Fibroblast of skin of right biceps (primary cell): ENCODE measurements at places on chromosomes 7 and 10.
A peak's percentile ranks its signal among the peaks of the same experiment; 100 is the strongest.

DNA sequence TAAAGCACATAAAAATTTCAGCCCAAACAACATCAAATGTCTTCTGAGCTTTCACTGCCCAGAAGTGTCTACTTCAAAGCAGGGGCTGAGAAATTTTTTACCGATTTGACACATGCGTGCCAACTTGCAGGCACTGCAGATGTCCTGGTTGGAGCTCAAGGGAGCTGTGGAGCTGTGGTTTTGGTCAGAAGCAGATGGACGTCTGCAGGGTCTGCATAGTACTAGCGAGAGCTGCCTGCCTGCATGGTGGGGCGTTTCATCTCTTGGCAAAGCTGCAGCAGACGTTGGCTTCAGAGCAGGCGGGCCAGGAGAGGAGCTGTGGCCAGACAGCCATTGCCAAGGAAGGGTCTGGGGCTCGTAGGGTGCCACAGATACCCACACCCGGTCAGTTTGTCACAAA is 296.7 kb downstream of the GLRX3 start:
- DNase-seq = no peak

- DNase-seq = no peak
These were observed 49.6 kb upstream of the PSMG3 start for GRCh38 chr7:1619152-1620079.

DNA sequence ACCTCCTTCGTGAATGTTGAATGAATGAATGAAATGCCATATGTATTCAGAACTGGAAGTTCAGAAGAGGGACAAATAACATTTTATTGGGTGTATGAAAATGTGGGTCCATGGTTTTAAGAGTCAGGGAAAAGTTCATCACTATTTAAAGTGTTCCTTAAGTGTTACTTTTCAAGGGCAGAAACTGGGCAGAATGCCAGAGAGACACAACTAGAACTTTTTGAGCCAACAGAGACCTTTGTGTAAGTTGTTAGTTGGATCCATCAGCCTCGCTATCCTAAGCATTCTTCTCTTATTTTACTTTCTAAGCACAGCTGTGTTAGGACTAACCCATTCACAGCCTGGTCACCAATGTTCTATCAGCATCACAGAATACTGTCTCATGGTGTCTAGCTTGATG is 13.6 kb upstream of the TAF3 start:
- DNase-seq = no peak

GRCh38 chr10:60762554-60762953 is 15.7 kb upstream of the CDK1 start:
- no peak for DNase-seq

DNA sequence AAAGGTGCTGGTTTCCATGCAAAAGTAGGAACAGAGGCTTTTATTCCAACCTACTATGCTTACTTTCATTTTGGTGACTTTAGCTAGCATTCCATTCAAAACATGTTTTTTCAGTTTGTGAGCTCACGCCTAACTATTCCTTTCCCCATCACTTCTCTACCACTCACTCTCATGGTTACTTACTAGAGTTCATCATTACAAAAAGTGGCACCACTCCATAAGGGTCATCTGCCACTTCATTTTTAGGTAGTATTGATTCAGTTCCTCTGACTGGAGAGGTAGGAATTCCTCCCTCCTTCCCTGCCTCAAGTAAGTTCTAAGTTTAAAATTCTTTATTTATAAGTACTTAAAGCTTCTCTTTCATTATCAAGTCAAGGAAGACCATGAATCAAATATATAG is 543.1 kb downstream of the HTR7 start:
- peak; percentile 23 for DNase-seq

DNA sequence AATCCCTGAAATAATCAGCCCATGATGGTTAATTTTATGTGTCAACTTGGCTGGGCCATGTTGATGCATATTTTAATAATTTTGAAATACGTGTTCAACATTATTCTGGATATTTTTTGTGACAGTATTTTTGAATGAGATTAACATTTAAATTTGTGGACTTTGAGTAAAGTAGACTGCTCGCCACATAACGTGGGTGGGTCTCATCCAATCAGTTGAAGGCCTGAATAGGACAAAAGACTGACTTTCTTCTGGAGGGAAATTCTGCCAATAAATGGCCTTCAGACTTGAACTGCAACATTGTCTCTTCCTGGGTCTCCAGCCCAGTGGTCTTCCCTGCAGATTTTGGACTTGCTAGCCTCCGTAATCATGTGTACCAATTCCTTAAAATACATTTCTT is 53.6 kb upstream of the BICC1 start:
- no peak for DNase-seq

- peak; percentile 66 for DNase-seq
These were observed 59.2 kb upstream of the OIT3 start for GRCh38 chr10:72834183-72834825.

DNA sequence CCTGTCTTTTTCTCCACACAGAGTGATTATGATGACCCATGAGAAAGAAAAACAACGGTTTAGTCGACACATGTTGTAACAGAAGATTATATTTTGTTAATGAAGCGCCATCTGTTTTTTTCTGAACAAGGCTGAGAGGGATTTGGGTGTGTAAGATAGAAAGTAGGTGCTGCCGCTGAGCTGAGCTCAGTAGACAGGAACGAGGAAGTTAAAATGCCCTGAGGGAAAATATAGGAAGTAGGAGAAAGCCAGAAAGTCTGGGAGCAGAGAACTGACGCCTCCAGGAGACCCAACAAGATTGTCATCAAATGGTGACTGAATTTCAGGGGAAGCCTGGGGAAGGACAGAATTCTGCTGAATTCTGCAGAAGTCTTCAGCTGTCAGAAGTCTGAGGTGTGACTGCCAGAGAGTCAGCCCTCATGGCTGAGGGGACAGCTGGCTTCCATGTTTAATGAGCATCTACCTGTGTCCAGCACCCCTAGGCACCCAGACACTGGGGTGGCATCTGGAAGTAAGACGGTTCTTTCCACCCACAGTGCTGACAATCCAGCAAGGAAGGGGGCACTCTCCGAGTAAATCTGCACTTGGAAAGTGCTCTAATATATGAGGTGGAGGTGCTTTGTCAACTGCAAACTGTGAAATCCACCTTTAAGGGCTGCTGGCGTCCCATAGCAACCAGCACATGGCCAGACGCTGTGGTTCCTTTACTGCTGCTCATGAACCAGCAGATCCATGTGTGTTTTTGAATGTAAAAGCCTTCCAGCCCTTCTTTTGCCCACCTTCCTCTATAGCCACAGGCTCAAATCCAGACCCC is 12.5 kb upstream of the TSPAN15 start:
- peak; percentile 44 for DNase-seq

GRCh38 chr10:119029613-119030420 is at the start of gene NANOS1:
Gene NANOS1 (plus strand): TSS chr10:119029714. CDS start chr10:119029802, 88 bp downstream.
- DNase-seq = peak; percentile 12

DNA sequence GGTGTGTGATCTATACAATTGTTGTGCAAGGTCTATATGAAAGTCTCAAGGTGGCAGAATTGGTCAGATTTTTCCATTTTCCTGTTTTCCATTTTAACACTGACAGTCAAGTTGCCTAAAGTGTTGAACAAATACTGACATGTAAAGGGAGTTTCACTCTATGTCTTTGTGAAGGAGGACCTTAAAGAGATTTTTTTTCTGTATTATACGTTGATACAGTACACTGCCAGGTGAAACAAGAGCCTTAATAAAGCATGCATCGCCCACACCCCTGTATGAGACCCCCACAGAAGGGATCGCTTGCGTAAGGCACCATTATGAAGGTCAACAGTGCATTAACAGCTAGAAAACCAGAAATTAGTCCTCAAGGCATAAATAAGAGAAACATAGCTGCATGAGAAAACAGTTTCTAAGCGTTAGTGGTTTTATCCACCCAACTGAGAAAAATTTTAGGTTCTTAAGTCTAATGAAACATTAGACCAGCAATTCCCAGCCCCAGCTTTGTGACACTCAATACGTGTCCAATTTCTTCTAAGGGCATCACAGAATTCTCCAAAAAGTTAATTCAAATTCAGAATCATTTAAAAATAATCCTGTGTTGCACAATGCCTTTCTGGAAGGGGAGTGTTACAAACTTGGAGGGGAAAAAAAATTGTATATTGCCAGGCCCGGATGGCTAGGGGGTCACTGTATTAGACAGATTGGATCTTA is 6.9 kb downstream of the KLF6 start:
- peak; percentile 10 for DNase-seq

- no peak for DNase-seq
These were observed 35.2 kb downstream of the SEMA3A start for GRCh38 chr7:84159435-84159834.

GRCh38 chr7:42059275-42059674 is 177.7 kb downstream of the GLI3 start:
- no peak for DNase-seq

DNA sequence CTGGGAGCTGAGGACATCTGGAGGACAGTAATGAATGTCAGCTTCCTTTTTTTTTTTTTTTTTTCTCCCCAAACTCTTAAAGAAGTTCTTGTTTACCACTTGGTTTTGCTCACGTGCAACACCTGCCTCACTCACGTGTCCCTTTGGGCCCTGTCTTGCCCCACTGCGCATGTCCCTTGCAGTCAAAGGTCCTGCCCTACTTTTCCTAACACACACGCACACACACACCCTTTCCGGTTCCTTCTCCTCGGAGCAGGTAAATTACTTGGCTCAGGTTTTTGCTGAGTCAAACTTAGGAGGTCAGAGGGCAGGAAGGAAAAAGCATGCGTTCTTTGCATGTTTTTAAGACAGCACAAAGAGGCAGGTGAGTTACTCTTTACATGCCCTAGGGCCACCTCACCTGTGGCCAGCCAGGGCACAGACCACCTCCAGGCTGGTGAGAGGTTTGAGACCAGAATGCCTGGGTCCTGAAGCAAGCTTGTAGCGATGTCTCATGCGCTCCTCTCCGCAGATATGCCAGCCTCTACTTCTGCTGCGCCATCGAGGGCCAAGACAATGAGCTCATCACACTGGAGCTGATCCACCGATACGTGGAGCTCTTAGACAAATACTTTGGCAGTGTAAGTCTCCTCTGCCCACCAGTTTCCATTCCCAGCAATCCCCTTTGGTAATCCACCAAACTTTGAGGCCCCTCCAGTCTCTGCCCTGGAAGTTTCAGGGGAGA is 2.8 kb downstream of the AP1S1 start:
- DNase-seq = no peak

DNA sequence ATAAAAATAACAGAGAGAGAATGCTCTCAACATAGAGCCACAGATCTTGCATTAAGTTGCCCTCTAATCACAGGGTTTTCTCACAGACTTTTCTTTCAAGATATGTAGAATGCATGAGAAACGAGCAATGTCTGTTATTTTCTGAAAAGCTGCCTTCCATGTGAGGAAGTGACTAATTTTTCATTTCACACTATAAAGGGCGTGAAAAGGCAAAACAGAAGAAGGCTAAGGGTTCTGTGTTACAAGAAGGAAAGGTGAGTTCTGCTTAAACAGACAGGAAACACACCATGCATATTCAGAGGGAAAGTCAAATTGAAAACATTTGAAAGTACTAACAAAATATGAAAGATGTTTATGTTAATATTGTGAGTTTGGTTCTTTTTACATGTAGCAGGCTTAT is 189.2 kb downstream of the SEMA3D start:
- no peak for DNase-seq

- DNase-seq = no peak
These were observed 219.8 kb upstream of the SMIM30 start for GRCh38 chr7:113338071-113338696.

DNA sequence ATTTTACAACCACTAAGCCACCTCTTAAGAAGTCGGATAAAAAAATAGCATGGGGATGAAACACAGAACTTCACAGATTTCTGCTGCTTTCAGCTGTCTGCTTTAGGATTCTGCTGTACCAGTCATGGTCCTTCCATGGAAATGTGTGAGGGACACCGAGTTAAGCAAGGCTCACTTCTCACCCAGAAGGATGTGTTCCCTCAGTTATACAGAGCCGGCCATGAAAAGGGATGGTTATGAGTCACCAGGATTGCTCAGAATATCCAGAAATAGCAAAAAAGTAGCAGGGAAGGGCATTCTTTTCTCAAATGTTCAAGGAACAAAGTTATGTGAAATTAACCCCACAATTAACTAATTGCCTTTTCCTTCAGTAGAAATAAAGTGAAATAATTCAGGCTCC is 124.4 kb downstream of the AMPH start:
- DNase-seq = peak; percentile 81

DNA sequence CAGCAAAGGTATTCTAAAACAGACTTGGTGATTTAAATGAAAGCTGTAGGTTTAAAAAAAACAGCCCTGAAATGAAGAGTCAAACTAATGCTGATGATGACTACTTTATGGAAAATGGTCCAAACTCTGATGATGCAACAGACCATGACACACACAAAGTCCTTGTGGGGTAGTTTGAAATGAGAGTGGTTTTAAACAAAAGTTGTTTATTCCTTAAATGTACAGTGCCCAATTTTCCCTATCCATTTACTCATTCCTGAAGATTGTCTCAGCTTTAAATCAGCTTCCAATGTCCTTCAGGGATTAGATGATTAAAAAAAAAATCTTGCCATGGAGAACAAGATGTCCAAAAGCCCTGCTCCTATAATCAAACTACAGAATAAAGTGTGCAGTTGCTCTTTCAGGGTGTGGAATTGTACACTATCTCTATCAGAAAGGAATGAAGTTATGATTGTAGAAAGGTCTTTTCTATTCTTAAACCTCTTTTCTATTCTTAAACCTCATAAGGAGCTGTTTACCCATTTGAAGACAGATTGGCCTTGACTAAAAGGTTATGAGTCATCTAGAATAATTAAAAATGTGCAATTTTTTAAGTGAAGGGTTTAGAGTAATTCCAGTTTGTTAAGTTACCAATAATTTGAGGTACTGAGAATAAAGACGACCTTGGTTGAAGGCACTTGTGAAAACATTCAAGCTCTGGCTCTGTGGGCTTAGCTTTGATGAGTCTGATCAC is 70.2 kb upstream of the ITGA8 start:
- peak; percentile 90 for DNase-seq

- DNase-seq = no peak
These were observed 827 bp upstream of the FASTK start for GRCh38 chr7:151081170-151082101.

- DNase-seq = no peak
These were observed 15.8 kb downstream of the ANKRD22 start for GRCh38 chr10:88835910-88836221.

DNA sequence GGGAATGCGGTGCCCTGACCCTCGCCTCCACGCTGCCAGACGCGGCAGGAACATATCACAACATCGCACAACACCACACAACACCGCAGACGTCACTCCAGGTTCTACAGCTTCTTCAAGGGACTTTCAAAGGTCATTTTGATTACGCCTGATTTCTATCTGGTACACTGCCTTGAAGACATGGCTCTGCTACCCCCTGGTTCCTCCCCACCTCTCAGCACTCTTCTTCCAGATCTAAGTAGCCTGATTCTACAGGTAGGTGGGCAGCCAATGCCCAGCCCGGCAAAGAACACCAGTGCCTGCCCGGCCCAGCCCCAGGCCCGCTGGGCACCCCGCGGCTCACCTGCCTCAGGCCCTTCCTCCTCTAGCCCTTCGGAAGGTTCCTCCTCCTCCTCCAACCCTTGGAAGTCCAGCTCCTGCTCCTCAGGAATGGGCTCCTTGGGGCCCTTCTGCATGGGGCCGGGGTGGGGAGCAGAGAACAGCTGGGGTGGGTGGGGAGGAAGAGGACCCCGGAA is 8.4 kb downstream of the GIGYF1 start:
- no peak for DNase-seq
